Muscle of arm (tissue), 14 donors: ENCODE measurements at places on chromosomes 13 and 19. TPM values are rescaled to one million over a fixed set of nuclear protein-coding genes. Genes with fewer than 3 reads are reported as not detected.

- DNase-seq, result no peak
Measured at GRCh38 chr19:14676762-14677161, 2.1 kb upstream of the ADGRE3 start.

Gene ZNF540
- 3.0 TPM for polyA plus RNA-seq

Gene C19orf47
- polyA plus RNA-seq, result 57.1 TPM

GRCh38 chr19:35512831-35513627 lies 420 bp downstream of the DMKN start:
- no peak for DNase-seq

DNA sequence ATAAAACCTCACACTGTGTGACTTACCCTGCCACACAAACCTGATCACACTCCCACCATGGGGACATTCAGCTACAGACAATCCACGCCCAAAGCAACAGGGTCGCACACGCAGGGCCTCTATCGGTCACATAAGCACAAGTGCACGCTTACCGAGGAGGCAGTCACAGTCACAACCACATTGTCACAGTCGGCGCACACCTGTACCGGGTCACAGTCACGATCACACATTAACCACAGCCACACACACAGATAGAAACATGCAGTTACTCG lies 579 bp downstream of the ZNF566 start:
- peak; percentile 21 for DNase-seq

Gene POLRMT
- polyA plus RNA-seq, result 26.3 TPM

Gene NLRP9
- polyA plus RNA-seq, result not detected

Gene PEX11G
- 1.9 TPM for polyA plus RNA-seq

GRCh38 chr13:97266332-97266731 lies 44.2 kb downstream of the MBNL2 start:
- DNase-seq, result no peak

Gene ZIC5
- polyA plus RNA-seq, result not detected

DNA sequence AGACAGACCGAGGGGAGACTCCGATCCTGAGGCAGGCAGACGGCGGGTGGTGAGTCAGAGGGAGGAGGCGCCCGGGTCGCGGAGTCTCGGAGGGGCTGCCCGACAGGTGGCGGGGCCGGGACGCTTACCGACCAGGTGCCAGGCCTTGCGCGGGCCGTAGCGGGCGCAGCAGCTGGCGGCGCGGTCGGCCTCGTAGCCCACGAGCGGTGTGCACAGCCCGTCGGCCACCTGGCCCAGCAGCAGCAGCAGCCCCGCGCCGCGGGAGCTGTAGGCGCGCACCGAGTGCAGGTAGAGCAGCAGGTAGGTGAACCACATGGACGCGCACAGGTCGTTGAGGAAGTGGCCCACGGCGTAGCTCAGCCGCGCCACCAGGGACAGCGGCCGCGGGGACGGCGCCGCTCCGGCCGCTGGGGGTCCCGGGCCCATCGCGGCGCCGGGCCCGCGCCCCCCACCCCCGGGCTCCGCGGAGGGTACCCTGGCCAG lies 367 bp downstream of the MFSD12 start:
- DNase-seq, result no peak

Gene ZNF836
- 11.4 TPM for polyA plus RNA-seq

Gene NRTN
- polyA plus RNA-seq, result 4.2 TPM

GRCh38 chr19:32779082-32779481 lies 59.5 kb downstream of the TDRD12 start:
- no peak for DNase-seq

Gene RNASEH2A
- 13.3 TPM for polyA plus RNA-seq

Gene DCT
- 0.10 TPM for polyA plus RNA-seq

DNA sequence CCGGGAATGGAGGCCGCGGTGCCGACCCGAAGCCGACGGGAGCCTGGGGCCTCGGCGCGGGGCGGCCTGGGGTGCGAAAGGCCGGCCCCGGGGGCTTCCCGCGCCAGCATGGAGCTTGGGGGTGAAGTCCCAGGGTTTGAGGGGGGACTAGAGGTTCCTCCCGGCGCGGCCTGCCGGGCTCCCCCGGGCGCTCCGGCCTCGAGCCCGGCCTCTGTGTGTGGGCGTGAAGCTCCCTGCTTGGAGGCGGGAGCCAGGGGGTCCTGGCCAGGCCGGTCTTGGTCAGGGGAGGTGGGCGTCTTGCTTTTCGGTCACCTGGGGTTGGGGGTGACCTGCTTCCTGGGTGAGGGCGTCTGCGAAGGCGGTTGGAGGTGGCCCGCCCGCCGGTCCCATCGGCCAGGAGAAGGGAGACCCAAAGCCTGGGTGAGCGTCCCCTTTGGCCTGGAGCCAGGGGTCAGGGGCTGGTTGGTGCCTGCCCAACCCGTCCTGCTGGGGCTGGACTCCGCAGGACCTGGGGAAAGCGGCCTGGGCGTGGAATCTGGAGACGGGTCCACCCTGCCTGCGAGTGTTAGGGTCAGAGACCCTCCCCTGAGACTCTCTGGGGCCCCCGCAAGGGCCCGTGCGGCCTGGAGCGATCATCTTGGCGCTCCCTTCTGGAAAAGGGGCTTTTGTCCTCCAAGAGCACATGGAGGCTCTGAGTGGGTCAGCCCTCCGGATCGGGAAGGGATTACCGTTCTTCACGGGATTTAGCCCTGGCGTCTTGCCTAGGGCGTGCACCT lies 535 bp downstream of the BSG start:
- peak; percentile 54 for DNase-seq
